ENCODE measurements at places on chromosomes 5 and 9.

DNA sequence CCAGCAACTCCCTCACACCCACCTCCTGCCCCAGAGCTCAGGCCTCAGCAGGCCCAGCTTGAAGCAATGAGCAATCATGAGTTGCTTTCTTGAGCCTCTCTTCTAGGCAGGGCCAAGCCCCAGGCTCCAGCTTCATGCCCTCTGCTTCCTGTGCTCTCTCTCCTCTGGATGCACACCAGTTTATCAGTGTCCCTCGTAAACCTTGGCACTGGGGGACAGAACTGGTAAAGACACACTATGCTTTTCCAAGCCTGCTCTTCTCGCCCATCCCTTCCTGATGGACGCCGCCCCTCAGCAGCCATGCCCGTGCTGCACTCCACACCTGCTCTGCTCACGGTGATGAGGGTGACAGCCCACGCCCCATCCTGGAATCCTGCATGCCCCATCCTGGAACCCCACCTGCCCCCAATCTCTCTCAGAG lies 49.4 kb upstream of the ORM1 start:
- DNase-seq: no peak

GRCh38 chr5:170861917-170862766 lies at the start of gene RANBP17:
RANBP17 (plus strand) TSS chr5:170862018.
- no peak for DNase-seq

GRCh38 chr5:6471252-6471651 lies 22.6 kb downstream of the UBE2QL1 start:
- DNase-seq: no peak

DNA sequence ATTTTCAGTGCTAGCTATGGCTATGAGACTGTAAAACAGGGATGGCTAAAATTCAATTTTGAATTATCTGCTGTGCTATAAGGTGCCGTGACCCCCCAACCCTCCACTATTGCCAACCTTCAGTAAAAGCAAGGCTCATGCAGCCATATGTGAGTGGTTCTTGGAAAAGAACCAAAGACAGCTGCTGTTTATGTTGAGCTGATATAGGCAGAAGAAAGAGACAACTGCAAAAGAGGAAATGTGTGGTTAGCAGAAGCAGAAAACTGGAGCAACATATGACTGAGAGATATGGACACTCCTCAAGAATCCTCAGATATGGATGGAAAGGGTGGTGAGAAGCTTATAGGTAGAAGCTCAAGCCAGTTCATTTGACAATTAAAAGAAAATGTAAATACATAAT lies 200.3 kb downstream of the TLE1 start:
- DNase-seq: no peak

DNA sequence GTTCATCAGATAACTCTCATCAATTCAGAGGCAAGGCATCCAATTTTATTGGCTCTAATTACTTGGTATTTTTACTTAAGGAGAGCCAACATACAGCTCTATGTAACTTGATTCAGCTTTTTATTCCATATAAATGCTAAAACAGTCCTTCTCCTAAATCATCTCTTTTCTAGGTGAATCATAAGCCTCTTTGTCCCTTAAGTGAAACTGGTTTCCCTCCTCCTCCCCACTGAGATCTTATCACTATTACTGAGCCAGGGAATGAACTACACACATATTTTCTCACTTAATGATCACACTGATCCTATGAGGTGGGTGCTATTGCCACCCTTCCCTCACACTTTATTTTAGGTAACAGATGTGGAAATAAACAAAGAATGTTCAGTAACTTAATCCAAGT lies 1143.8 kb downstream of the MAT2B start:
- DNase-seq: no peak

DNA sequence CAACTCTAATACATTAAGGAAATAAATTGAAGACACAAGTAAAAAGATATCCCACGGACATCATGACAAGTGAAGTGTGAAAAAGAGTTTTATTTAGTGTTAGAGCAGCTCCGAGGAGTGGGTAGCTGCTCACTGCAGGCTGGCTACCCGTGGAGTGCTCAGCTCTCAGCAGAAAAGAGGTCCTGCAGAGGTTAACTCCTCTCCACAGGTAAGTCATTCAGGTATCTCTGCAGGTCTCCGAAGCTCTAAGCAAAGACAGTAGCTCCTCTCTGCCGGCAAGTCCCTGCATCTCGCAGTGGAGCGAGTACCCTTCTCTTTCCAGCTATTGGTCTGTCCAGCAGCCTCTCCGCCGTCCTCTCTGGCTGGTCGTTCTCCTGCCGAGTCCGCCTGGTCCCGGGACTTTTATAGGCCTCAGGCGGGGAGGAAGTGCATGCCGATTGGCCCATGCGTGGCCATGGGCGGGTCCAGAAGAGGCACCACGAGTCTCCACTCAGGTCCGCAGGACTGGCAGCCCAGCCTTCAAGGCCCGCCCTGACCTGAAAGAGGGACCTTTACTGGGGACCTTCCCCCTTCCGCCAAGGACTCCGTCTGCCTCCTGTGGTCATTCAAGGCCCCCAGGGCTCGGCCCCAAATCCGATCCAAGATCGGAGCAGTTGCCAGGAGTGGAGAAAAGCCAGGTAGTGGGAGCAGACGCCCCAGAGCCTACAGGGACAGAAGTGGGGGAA lies 29.9 kb downstream of the BTNL9 start:
- no peak for DNase-seq

DNA sequence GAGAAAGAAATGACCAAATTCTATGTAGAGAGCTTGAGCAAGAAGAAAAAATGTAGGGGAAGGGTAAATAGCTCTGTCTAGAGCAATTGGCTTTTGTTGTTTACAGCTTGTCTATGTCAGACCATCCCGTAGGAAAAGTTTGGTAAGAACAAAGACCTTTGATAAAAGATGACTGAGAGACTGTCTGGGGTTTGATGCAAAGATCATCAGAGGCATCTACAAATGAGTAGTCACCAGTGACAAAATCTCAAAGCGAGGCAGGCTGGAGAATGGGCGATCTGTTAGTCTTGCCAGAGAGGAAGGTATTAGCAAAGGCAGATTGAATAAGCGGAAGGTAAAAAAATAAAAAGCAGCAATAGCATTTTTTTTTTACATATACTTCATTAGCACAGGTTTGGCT lies 125.0 kb upstream of the RASGRF2 start:
- DNase-seq: no peak

- no peak for DNase-seq
Measured at GRCh38 chr9:92614763-92615461, 55.0 kb downstream of the IPPK start.

DNA sequence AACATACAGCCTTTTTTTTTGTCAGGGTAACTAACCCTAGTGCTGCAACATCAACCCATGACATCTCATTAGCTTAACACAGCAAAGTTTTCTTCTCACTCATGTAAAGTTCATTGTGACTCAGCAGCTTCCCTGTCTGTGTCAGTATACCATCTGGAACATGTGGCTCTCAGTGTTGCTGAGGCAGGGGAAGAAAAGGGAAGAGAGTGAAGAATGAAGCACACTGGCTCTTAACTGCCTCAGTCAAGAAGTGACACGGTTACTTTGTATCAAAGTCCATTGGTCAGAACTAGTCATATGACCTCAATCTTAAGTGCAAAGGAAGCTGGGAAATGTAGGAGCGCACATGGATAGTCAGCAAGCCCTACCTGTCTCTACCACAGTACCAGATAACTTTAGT lies 185.0 kb upstream of the ELL2 start:
- DNase-seq: peak; percentile 89

DNA sequence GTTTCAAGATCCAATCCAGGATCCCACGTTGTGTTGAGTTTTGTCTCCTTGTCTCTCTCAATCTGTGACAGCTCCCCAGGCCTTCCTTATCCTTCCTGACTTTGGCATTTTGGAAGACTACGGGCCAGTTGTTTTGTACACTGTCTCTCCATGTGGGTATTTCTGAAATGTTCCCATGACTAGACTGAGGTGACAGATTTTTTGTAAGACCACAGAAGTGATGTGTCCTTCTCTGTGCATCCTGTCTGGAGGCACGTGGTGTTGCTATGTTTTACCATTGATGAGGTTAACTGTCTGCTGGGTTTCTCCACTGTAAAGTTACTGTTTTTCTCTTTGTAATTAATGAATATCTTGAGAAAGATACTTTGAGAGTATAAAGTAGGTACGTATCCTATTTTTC lies 15.7 kb upstream of the PDZD2 start:
- no peak for DNase-seq

DNA sequence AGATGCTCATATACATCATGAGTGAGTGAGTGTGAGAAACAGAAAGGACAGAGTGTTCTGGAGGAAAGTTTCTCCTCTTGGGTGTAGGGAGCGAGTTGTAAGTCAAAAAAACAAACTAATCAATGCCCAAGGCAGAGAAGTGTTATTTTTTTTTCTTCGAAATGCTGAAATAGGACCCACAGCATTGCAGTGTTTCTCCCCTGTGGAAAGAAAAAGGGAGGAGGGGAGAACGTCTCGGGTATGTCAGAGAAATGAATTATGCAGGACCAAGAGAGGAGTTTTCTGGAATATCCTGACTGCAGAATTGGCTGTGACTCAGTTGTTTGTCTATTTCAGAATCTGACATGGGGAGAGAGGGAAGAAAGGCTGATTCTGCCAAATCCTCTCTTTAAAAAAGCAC lies 337.9 kb upstream of the RFX3 start:
- no peak for DNase-seq

GRCh38 chr9:18063856-18064390 lies 410.0 kb upstream of the ADAMTSL1 start:
- DNase-seq: no peak

- no peak for DNase-seq
Measured at GRCh38 chr9:113640418-113640817, 176.9 kb downstream of the RGS3 start.

GRCh38 chr5:157388111-157388710 lies 71.8 kb upstream of the NIPAL4 start:
- DNase-seq: no peak

GRCh38 chr5:132098151-132098594 lies 24.6 kb downstream of the CSF2 start:
- peak; percentile 81 for DNase-seq

GRCh38 chr5:98989727-98990126 lies 60.9 kb upstream of the CHD1 start:
- DNase-seq: no peak

DNA sequence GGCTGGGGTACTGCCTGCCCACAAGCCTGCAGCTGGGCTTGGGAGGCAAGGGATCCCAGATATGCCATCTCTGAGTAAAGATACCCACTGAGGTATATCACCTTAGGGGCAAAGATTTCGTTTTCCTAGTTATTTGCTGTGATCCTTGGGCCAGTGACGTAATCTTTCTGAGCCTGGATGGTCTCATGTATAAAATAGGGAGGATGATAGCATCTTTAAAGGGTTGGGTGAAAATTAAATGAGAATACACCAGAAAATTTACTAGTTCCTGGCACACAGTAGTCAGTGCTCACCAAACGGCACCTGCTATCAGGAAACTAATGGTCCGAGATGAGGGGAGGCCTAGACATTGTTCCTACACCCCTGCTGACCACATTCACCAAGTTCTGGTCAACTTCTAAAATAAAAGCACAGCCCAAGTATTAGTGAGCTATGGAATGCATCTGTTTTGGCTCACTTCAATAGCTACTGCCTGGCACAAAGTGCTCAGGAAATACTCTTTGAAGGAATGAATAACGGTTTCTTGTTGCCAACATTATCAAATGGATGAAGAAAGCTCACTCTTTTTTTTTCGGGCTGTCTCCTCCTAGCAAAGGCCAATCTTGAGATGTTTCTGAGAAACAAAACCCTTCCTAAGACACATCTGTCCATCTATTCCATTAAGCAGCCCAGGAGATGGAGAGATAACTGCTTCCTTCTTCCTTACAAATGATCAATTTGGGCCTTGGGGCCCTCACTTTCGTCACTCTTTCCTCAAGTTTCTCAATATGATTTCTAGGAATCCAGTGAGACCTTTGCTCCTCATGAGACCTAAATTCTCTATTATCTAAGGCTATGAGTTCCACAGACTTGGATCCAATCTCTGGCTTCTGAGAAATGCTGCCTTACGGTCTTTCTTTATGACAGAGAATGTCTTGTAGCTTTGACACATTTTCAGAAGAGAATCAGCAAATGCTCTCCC lies 98.2 kb downstream of the DPYSL3 start:
- no peak for DNase-seq

DNA sequence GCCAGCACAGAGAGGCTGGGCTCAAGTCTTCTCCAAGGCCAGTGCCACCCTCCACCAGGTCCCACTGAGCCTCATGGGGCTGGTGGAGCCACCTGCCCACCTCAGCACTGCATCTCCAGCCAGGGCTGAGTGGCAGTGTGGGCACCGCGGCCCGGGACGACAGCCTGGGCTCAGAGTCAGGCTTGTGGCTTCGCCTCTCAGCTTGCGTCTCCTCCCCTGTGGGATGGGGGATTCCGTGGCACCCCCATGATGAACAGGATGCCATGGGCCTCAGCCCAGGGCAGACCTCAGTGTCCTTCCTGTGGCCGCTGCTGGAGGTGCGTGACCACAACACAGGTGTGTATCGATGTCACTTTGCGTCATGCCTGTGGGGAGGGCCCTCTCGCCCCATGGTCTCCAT lies 136.4 kb upstream of the PPP1R26 start:
- no peak for DNase-seq

GRCh38 chr5:139828207-139828895 lies 32.7 kb downstream of the PSD2 start:
- no peak for DNase-seq

DNA sequence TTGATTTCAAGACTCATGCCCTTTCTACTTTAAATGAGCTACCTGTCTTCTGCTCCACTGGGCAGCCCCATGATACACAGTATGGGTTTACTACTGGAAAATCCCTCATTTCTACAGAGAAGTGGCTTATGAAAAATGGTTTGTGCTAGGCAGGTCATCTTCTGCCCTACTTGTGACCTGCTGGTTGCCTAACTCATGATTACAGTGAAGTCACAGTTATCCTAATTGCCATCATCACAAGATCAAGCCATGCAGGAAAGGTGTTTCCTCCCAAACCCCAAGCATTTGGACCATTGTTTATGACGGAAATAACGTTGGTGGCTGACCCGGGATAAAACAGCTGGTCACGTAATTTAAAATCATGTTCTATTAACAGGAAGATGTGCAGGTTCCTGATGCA lies 330.6 kb downstream of the ACTL7B start:
- DNase-seq: no peak

GRCh38 chr5:73764586-73764985 lies 138.6 kb downstream of the ARHGEF28 start:
- no peak for DNase-seq

DNA sequence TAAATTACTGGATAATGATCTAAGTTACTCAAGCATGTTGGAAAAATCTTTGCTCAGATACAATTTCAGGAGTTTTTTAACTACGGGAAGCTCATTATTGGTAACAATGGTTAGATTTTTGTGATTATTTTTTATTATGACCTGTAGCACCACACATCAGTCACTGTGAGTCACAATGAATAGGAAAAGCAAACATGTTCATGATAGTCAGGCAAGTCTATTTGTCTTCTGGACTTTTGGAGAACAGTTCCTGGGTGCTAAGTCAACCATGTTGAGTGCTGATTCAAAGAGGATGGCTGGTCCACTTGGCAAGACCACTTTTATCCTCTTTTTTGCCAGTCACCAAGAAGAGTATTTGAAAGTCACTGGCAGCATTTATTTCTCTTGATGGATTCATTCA lies 403.2 kb downstream of the KIF4B start:
- no peak for DNase-seq

DNA sequence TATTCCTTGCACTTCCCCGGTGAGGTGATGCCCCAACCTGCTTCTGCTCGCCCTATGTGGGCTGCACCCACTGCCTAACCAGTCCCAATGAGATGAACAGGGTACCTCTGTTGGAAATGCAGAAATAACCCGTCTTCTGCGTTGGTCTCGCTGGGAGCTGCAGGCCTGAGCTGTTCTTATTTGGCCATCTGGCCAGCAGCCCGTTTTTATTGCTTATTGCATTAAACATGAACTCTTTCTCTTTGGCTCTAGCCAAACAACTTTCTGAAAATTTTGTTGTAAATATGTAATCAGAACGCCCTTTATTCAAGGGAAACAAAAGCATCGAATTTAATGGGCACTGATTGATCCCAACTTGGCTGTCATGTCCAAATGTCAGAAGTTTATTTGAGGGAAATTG lies 124.7 kb upstream of the FTMT start:
- DNase-seq: no peak
